Adrenal gland (tissue), 19 donors: ENCODE measurements at places on chromosomes 16 and 17. TPM values are rescaled to one million over a fixed set of nuclear protein-coding genes. Genes with fewer than 3 reads are reported as not detected.
A peak's percentile ranks its signal among the peaks of the same experiment; 100 is the strongest.

The MRTFB gene
- total RNA-seq, result 46.1 TPM

GRCh38 chr16:11032922-11033291 is 88.5 kb downstream of the CLEC16A start:
- peak; percentile 66 for DNase-seq

The KRTAP2-3 gene
- not detected for total RNA-seq

The TAOK1 gene
- total RNA-seq, result 64.0 TPM
